Karpas-422 (cell line): ENCODE measurements at places on chromosomes 12 and 14. TPM values are rescaled to one million over a fixed set of nuclear protein-coding genes. Genes with fewer than 3 reads are reported as not detected.

- DNase-seq = no peak
Observed at GRCh38 chr14:89214221-89214965, 202.6 kb downstream of the FOXN3 start.

DNA sequence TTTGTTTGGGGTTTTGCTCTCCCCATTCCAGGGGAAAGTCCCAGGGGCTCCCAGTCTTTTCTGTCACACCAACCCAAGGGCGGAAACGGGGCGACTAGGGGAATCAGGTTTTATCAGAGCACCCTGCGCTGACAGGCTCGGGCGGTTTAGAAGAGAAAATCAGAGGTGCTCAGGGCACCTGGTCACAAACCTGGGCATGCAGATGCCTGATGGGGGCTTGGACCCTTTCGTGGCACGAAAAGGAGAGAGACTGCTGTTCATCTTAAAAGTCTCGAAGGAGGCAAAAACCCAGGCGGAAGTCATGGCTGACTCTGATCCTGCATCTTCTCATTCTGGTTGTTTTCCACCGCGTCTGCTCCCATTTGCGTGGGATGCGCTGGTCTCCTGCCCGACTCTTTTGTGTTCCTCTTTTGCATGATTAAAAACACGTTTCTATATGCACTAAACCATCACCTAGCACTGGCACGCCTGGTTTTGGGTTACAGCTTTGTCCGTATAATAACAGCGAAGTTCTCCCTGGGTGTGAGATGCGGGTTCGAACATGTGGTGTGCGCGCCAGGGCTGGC is 13.2 kb downstream of the OTX2 start:
- DNase-seq = no peak

DNA sequence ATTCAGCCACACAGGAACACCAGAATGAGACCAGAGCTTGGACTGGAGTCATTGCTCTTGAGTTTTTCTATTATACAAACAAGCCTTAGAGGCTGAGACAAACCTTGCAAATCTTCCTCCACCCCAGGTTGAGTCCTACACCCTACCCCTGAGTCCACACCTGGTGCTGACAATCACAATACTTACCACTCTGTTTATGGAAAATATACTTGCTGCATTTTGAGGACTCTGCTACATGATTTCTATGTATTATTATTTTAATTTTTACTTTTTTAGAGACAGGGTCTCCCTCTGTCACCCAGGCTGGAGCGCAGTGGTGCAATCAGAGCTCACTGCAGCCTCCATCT is 101.4 kb downstream of the EGLN3 start:
- no peak for DNase-seq

The TAS2R10 gene
- 1.5 and 7.3 TPM in 2 replicates for total RNA-seq

The CLEC1A gene
- total RNA-seq = not detected in 2 replicates
